ENCODE measurements at places on chromosomes 6 and 20.

DNA sequence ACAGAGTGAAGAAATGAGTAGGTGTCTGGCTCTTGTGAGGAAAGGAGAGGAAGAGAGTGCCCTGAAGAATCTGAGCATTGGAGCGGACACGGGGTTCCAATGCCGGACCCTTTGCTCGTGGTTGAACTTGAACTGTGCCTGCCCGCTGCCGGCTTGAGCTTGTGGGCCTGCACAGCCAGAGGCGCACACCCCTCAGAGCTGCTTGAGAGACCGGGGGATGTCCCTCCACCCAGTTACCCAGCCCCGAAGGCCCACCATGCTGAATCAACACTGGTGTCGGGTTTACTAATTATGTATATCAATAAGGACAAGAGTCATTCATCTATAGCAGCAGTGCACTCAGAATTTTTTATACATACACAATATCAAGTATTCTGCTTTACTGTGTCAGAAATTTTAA lies 218.3 kb upstream of the CST7 start:
- DNase-seq, result no peak

- DNase-seq, result no peak
Measured at GRCh38 chr20:39879296-39879695, 809.7 kb downstream of the MAFB start.

- DNase-seq, result no peak
Measured at GRCh38 chr6:109449795-109450673, 5.5 kb downstream of the MICAL1 start.

DNA sequence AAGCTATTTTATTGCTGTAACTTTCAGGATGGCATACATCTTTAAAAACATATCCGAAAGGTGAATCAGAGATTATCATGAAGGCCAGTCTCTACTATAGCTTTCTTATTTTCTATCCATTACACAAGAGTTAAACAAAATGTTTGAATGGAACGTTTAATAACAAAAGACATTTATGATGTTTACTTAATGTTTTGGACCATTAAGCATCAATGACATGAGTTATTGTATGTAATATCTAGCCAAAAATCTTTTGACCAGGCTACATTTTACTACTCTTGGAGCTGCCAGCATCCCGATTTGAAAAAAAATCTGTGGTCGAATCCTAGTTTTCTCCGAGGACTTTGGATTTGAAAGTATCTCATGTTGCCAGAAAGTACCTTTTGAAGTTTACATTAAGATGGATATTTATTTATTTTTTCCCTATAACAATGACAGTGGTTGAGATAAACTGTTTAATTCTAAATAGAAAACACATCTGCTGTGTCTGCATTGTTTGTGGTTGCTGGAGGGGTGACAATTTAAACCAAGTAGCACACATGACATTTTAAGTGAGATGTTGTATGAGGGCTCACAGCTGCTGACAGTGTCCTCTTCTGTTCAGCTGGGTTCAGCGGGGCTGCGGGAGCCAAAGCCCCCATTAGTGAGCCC lies 293.7 kb upstream of the TCF21 start:
- DNase-seq, result peak; percentile 76

- no peak for DNase-seq
Measured at GRCh38 chr20:38294076-38294591, 9.8 kb upstream of the BPI start.

- no peak for DNase-seq
Measured at GRCh38 chr6:10278746-10279145, 136.1 kb downstream of the TFAP2A start.

Measured in left renal pelvis (tissue), 4 donors.